AML-193 (cell line): ENCODE measurements at places on chromosomes 12 and 14.

- DNase-seq: no peak
Observed at GRCh38 chr12:127374447-127374846, 892.5 kb upstream of the TMEM132C start.

- no peak for DNase-seq
Observed at GRCh38 chr12:15677726-15678201, 111.4 kb downstream of the EPS8 start.

DNA sequence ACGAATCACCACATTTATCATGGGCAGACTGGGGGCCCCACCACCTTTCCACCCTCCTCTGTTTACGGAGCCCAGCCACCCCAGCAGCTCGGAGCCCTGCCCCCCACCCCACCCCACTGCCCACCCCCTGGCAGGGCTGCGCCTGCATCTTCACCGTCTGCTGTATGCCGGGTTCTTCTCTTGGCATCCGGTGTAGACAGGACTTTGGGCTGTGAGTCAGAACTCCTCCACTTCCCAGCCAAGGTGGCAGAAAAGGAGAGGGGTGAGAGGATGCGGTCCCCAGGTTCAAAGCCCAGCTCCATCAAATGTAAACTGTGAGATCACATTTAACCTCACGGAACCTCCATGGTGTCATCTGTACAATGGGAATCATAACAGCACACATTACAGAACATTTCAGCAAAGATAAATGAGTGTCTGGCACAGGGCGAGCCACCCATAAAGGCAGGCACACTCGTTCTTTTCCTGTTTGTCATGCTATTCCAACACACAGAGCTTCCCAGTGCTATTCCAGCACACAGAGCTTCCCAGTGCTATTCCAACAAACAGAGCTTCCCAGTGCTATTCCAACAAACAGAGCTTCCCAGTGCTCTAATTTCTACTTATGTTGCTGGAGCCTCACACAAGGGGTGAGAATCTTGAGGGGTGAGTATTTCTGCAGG is 292.7 kb upstream of the RTL1 start:
- no peak for DNase-seq

- DNase-seq: no peak
Observed at GRCh38 chr12:110639336-110640141, 25.6 kb downstream of the TCTN1 start.
